ENCODE measurements at places on chromosomes 5 and 9.

- DNase-seq = no peak
Measured at GRCh38 chr9:92660266-92660665, 9.7 kb downstream of the IPPK start.

DNA sequence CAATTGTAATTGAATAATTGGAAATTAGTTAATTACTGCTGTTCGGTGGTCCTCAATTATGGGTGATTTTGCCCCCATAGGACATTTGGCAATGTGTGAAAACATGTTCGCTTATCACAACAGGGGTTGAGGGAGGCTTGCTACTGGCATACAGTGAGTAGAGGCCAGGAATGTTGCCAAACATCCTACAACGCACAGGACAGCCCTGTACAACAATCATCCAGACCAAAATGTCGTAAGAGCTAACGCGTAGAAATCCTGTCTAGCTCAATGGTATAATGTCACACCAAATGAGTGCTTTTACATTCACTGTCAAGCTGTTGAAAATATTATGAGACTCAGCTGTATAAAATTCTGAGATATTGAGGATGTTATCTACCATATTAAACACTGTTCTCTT lies 464.4 kb upstream of the TUSC1 start:
- no peak for DNase-seq

DNA sequence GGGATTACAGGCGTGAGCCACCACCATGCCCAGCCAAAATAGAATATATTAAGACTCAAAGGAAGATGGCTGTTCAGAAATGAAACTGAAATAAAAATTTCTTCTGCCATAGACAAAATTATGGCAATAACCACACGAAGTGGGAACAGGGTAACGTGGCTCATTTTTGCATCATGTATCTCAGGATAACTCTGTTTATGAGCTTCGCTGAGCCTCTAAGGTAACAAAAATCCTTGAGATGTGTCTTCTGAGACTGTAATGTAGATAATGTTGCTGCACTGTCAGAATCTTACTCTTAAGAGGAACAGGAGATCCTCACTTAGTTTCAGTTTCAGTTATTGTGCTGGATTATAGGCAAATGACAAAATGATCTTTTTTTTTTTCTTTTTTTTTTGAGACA lies 153.8 kb downstream of the GOLPH3 start:
- peak; percentile 69 for DNase-seq

DNA sequence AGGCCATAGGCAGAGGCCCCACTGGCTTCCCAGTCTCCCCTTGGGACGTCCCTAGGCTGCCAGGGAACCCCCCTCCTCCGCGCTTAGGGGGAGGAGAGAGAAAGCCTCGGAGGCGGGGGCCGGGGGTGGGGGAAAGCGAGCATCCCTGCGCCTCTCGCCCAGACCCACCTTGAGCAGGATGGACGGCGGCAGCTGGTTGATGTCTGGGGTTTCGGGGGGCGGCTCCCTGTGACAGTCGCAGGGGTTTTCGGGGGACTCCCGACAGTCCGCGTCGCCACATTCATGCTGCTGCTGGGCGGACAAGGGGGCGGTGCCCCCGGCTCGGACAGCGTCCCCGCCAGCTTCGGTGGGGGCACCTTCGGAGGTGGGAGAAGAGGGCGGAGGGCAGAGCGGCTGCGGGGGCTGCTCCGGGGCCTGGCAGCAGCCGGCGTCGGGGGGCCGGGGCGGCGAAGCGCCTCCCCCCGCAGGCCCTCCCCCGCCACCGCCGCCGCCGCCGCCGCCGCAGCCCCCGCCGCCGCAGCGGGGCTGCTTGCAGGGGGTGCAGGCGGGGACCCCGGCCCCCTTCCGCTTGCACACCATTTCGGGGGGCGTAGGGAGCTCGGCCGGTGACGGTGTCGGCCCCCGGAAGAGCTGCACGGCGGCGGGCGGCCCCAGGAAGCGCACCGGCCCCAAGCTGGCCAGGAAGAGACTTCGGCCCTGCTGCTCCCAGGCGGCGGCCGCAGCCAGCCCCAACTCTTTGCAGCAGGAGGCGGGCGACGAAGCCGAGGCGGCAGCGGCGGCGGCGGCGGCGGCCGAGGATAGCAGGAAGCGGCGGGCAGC lies 1.2 kb downstream of the FBXL17 start:
- DNase-seq = peak; percentile 57

DNA sequence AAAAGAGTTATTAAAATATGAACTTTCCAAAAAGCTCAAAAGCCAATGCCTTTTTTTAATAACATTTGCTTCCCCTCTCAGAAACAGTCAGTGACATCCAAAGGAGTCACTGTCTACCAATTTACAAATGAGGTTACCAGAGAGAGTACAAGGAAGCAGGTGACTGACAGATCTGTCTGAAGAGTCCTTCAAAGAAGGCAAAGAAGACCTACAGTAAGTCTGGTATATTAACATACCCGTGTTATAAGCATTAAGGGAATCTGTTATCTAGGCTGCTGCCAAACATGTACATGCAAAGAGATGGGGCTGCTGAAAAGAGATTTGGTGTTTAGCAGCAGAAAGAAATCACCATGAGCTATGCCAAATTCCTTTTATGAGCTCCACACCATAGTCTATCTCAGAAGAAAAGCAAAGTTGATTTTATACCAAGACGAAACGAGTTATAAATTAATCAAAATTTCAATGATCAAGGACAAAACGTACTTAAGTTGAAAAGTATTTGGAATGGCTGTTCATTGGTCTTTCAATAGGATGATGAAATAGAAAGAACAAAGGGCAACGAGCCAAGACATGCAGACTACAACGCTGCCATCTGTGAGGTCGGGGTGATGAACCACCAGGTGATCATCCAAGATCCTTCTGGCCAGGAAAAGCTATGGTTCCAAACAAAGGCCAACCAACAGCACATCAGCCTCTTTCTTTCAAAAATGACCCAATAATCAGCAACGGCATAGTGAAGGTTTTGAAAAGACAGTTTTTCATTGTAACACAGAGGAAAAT lies 8.1 kb downstream of the PRELID2 start:
- DNase-seq = no peak

GRCh38 chr5:133230823-133231578 lies 179.2 kb downstream of the HSPA4 start:
- no peak for DNase-seq

- DNase-seq = no peak
Measured at GRCh38 chr9:106112935-106113334, 418.6 kb downstream of the TMEM38B start.

DNA sequence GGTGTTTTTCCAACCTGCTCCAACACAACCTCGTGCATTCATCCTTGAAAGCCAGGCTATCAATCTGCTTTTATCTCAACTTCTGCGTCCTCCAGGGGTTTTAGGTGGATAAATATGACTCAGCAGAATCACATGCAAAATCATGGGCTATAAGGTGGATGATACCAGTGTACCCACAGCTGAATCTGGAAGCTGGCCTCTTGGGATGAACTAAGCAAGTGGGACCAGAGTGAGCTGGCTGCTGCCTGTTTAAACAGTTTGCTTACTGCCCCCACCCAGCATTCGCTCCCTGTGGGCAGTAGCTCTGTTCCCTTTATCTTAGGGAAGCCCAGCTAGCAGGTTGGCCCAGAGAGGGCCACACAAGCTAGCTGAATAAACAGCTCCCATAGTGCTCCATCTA lies 194.0 kb downstream of the CRB2 start:
- no peak for DNase-seq

DNA sequence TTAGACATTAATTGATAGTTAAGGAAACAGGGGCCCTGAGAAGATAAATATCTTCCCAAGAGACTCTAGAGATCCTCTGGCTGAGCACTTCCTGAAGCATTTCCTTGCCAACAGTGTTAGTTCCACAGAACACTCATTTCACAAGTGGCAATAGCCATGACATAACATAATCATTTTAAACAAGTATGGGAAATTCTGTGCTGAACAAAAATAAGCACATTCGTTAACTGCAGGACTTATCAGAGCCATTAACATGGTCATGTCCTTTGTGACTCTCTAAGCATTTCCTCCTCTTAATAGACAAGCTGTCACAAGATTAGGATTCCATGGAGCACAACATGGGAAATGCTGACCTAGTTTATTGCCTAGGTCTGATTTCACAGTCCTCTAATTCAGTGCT lies 184.9 kb downstream of the SNX18 start:
- no peak for DNase-seq

DNA sequence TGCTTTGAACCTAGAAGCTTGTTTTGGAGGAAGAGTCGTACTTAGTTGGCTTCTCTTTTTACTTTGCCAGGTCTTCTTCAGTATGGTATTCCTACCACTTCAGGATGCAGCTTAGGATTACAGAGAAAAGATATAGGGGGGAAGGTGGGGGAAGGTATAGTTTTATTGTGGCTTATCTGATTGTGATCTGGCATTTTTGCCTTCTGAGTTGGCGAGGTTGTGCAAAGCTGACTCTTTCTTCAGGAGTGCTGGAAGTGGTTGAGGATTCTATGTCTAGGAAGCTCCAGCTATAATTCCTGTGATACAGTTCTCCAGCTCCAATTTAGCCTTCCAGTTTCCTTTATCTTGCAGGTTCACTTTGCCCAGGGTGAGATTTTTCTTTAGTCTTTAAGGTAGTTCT lies 7.0 kb downstream of the CDC42SE2 start:
- no peak for DNase-seq

DNA sequence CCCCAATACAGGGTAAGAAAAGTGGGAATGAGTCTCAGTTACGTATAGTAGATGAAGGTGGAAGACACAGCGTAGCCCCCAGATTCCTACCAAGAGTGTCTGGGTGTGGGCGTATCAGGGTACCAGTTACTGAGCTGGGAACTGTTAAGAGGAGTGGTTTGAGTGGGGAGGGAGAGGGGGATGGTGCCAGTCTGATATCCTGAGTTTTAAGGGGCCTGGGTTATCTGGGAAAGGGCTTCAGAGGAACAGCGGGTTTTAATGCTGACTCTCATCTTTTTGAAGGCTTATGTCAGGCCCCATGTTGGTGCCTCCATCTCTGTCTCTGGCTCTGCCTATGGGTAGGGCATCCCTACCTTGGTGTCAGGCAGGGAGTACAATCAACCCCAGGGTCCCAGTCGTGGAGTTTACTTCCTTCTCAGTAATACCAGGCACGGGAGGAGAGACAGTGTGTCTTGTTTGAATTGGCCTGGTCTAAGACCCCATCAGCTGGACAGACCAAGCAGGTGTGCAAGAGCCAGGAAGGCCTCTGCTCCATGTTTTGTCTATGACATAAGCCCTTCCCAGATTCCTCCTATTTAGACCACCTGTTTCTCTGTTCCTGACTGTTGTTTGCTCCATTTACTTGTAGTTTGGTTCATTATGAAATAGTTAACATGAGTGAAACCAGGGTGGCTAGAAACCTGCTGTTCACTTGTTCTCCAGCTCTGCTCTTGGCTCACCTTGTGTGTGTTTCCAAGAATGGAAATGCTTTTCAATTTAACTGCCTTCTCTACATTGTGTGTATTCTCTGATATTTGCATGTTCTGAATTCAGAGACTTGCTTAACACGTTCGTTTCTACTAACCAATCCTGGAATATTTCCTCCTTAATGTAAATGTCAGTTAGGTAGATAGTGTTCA lies 125.6 kb downstream of the DAB2IP start:
- DNase-seq = no peak

- DNase-seq = no peak
Measured at GRCh38 chr5:36152324-36153297, 700 bp downstream of the SKP2 start.

- no peak for DNase-seq
Measured at GRCh38 chr9:14418941-14419937, 105.3 kb upstream of the NFIB start.

GRCh38 chr5:140946578-140946977 lies 19.7 kb upstream of the PCDHAC2 start:
- DNase-seq = no peak

DNA sequence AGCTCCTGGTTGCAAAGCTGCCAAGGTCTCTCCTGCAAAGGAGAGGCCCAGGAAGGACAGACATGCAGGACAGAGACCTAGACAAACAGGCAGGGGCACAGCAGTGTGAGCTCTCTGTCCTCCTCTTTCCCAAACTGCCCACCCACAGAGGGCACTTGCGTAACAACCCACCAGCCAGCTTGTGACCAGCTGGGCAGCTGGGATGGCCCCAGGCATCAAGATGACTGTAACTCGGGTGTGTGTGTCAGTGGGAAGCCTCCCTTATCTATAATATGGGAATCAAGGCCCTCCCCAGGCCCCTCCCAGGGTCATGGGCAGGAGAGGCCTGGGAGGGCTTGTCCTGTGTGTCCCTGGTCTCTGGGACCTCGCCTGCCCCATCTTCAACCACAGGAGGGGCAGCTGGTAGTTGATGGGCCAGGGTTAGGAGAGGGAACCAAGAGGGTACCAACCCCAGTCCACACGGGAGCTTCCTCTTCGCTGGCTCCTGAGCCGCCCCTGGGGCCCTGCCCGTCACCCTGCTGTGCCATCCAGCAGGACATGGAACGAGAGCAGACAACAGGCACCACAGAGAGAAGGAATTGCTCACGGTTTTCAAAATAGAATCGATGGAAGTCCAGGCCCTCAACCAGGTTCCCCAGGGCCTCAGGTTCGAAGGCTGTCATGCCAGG lies 37.9 kb downstream of the SLC6A7 start:
- DNase-seq = no peak

- DNase-seq = no peak
Measured at GRCh38 chr5:55241746-55242145, 8.3 kb upstream of the CCNO start.

DNA sequence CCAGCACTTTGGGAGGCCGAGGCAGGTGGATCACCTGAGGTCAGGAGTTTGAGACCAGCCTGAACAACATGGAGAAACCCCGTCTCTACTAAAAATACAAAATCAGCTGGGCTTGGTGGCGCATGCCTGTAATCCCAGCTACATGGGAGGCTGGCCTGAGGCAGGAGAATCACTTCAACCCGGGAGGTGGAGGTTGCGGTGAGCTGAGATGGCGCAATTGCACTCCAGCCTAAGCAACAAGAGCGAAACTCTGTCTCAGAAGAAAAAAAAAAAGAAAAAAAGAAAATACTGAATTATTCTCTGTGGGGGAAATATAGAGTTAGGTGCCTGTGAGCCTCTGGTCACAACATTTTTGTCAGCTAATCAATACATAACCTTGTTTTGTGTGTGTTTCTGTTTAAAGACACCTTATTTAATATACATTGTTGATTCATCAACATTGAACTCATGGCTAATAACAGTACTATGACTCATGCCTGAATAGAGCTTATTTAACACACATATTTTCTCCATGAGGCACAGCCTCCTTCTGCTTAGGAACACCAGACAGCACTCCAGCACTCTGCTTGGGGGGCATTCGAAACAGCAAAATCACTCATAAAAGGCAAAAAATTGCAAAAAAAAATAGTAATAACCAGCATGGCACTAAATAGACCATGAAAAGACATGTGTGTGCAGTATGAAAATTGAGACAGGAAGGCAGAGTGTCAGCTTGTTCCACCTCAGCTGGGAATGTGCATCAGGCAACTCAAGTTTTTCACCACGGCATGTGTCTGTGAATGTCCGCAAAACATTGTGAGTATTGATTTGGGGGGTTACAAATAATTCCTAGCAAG lies at the start of gene IL31RA:
TSS of gene IL31RA (plus strand) at position 519 of the 836 bp plus-strand sequence. CDS start at position 733, 214 bp downstream.
- DNase-seq = no peak

GRCh38 chr5:177357459-177358351 lies at the start of gene RGS14:
Gene RGS14 (plus strand): TSS chr5:177357924. CDS start chr5:177358025, 101 bp downstream.
- DNase-seq = peak; percentile 94

GRCh38 chr5:56264417-56265025 lies 31.4 kb upstream of the ANKRD55 start:
- peak; percentile 38 for DNase-seq

Data from NAMALWA (cell line).